ENCODE measurements at places on chromosomes 1 and 21. TPM values are rescaled to one million over a fixed set of nuclear protein-coding genes. Genes with fewer than 3 reads are reported as not detected.

OR2W3 gene
- total RNA-seq = not detected

TMEM81 gene
- total RNA-seq = 1.8 TPM

C8A gene
- not detected for total RNA-seq

TCHHL1 gene
- total RNA-seq = not detected

GALNT2 gene
- 106 TPM for total RNA-seq

HPDL gene
- total RNA-seq = 0.17 TPM

TMPRSS15 gene
- total RNA-seq = not detected

TPTE gene
- total RNA-seq = not detected
